ENCODE measurements at places on chromosomes 3 and 15.

- DNase-seq = no peak
Observed at GRCh38 chr3:145798696-145799537, 362.1 kb downstream of the PLOD2 start.

DNA sequence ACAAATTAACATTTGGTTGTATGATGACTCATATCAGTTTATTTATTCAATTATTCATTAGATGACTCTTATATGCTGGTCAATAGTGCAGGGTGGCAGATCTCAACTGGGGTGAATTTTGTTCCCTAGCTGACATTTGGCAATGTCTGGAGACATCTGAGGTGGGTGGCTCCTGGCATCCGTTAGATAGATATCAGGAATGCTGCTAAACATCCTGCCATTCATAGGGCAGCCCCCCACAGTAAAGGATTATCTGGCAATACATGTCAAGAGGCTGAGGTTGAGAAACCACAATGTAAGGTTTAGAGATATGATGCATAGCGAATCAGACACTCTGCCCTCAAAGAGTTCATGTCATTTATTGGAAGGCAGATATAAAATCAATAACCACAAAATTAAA lies 719.9 kb downstream of the CADM2 start:
- no peak for DNase-seq

GRCh38 chr3:151328298-151328995 lies 902 bp downstream of the P2RY13 start:
- peak; percentile 28 for DNase-seq

- no peak for DNase-seq
Observed at GRCh38 chr3:157589211-157589610, 86.0 kb upstream of the VEPH1 start.

- DNase-seq = no peak
Observed at GRCh38 chr3:66497288-66497984, 3.4 kb downstream of the LRIG1 start.

DNA sequence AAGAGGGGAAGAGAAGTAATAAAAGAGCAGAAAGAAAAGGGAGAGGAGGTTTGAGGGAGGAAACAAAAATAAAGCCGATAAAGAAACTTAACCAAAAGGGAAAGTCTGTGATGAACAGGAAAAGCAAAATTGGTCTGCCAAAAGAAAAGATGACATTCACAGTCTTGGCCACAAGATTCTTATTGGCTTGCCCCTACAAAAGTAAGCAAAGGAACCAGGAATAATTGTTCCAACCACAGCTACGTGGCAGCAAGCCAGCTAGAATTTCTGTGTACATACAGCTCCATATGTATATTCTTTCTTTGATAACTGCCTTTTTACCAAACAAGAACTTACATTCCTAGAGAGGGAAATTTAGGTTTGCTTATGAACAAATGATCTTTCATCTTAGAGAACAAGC lies 79.6 kb downstream of the MLH1 start:
- peak; percentile 31 for DNase-seq

GRCh38 chr15:57751177-57751800 lies 44.8 kb downstream of the POLR2M start:
- DNase-seq = peak; percentile 77

GRCh38 chr3:168081171-168081771 lies 14.5 kb downstream of the GOLIM4 start:
- DNase-seq = peak; percentile 36

GRCh38 chr3:108822123-108822897 lies at the start of gene TRAT1:
TSS of gene TRAT1 (plus strand) at chr3:108822786. CDS start at chr3:108822928, 142 bp downstream.
- DNase-seq = no peak

DNA sequence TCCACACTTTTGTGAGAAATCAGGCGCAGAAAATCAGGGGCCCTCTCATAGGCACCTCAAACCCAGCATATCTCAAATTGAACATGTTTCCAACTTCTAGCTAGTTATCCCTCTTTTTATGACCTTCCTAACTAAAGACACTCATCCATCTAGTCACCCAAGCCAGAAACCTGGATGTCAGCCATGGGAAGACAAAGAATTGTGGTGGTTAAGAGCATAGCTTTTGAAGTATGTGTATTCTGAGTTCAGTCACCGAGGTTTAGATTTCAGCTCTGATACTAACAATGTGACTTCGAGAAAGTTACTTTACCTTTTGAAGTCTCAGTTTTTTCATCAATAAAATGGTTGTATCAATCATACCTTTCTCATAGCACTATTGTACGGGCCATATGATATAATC lies 495.5 kb downstream of the NLGN1 start:
- DNase-seq = peak; percentile 65

DNA sequence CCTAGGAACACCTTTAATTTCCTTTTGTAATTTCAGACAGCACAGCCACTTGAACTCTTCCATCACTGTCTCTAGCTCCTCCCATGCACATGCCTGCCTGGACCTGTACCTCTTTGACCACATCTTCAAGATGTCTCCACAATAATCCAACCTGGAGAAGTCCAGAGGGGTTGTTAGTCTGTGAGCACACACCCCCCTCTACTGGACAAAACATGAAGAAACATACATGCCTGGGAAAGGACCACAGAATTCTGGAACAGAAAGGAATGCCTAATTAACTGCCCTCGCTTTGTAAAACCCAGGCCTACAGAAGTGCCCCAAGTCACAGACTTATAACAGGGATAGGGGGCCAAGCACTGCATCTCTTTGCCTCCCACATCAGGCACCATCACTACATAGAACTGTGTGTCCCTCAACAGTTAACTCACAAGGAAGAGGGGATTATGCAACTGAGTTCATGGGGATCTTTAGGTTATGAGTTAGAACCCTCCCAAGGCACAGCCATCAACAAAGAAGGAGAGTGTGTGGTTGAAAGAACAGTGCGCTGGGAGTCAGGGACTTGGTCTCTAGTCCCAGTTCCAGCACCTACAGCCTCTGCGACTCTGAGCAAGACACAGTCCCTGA lies 61.7 kb downstream of the FMN1 start:
- DNase-seq = peak; percentile 79

GRCh38 chr3:67774676-67775075 lies 120.3 kb upstream of the SUCLG2 start:
- no peak for DNase-seq

GRCh38 chr3:136559896-136560295 lies 192.3 kb downstream of the STAG1 start:
- no peak for DNase-seq

DNA sequence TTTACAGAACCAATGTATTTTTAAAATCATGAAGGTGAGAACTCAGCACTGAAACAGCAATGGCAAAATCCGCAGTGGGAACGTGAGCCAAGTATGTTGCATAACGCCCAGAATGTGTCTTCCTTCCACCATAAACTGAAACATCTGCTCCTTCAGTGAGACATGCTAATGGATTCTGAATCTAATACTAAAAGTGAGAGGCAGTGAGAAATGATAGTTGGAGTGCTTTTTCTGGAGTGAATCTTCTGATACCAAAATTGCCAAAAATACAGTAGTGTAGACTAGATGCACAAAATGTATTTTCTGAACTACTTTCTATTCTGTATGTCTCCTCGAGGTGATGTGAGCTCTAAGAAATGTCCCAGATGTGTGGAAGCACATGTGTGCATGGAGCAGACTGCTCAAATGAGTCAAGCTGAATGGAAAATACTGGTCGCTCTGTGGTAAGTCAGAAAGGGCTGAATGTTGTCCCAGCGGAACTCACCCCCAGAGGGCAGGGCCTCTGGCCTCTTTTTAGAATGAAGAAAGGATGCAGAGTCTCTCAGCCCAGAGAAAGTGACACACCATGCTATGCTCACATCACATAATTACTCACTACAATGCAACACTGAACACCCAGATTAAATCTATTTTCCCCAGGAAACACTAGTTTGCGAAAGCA lies 73.0 kb downstream of the ATP10A start:
- DNase-seq = peak; percentile 88

GRCh38 chr3:105996781-105997180 lies 128.0 kb upstream of the CBLB start:
- no peak for DNase-seq

DNA sequence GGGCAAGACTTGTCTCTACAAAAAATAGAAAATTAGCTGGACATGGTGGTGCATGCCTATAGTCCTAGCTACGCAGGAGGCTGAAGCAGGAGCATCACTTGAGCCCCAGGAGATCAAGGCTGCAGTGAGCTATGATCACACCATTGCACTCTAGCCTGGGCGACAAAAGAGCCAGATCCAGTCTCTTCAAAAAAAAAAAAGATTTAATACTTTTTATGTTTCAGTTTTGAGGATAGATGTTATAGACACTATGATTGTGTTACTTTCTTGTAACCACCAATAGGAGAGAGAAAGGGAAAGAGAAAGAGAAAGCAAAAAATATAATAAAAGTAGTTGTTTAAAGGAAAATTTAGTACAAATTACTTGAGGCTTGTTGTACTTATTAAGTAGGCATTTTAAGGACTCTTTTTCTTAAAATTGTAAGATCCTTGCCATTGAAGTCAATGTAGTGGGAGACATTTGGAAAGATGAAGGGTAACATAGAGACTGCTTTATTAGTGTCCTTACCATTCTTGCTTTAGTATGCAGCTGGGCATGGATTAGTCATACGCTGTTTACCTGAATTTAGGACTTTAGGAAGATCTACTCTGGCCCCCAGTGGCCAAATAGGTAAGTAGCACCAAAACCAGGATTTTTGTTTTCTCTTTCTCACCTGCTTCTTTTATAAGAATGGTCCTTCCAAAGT lies 35.1 kb upstream of the ZDHHC23 start:
- peak; percentile 43 for DNase-seq

GRCh38 chr15:77510066-77511057 lies 89.7 kb downstream of the HMG20A start:
- DNase-seq = no peak

DNA sequence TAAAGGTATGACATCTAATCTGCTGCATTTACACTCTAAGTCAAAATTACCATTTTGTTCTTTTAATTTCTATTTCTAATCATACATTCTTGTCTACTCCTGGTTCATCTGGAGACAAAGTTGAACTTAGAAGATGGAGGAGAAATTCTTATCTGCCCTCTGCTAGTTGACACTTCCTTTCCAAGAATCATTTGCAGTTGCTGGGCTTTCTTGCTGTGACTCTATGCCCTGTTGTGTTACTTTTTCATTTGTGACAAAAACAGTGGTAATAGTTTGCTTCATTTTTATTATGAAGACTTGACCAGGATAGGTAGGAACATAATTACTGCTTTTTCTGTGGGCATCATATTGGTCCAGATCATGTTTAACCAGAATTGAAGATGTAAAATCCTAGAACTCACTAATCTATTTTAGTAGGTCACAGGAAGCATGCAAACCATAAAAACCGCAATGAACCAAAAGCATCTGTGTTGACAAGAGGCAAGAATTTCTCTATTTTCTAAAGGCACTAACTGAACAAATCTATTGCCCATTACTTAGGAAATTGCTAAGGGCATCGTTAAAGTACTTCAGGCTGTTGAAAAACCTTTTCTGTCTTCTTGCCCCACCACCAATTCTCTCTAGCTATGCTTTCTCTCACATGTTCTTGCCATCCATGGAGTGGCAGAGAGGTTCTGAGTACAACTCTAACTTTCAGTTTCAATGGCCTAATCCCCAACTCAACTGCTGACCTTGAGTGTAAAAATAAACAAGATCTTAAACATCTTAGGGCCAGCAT lies 4.2 kb upstream of the CCR2 start:
- DNase-seq = no peak

DNA sequence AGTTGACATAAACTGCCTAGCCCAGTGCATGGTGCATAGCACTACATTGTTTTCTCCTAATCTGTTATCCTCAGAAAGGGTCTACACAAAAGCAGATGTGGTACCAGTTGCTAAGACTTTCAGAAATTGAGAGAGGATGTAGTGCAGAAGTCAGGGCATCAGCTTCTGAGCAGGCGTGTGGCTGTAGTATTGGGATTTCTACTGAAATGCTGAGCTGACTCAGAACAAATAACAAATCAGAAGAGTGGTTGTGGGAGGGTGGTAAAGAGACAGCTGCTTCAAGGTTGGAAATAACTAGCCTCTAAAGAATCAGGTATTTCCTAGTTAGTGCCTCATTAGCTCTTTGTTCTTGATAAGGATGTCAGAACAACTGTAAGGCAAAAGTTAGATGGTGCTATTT lies 161.3 kb downstream of the AKAP13 start:
- DNase-seq = peak; percentile 13

GRCh38 chr15:93150910-93151881 lies 62.2 kb upstream of the RGMA start:
- DNase-seq = no peak

GRCh38 chr3:162353414-162353813 lies 856.8 kb downstream of the OTOL1 start:
- DNase-seq = no peak

- DNase-seq = no peak
Observed at GRCh38 chr3:127902486-127902885, 12.5 kb upstream of the KBTBD12 start.

- DNase-seq = no peak
Observed at GRCh38 chr3:67550541-67550940, 103.9 kb downstream of the SUCLG2 start.

DNA sequence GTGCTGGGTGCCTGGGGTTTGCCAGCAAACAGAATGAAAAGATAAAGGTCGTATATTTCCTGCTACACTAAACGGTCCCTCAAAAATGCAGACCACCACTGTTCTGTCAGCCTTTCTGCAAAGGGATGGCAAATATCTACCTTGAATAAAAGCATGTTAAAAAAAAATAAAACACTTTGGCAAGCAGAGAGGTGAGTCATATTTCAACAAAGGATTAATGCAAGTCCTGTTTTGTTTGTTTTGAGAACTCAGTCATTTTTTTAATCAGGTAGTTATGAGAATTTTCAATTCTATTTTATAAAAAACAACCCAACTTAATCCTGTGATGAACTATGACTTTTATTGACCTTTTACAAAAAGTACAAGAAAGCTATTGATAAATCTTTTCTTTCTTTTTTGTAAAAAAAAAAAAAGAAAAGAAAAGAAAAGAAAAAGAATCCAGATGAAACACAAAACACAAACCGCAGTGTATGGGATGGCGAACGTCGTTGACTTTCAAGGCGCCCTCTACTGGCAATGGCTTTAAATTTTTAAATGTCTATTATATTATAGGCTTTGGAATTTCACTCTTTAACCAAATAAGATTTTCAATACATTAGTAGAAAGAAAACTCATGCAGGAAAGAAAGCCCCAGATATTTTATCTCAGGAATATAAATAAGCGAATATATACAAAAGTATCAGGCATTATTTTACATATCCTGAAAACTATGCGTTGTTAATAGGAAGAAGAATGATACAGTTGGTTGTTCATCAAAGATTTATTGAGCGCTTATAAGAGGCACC lies 87.8 kb downstream of the NCEH1 start:
- peak; percentile 38 for DNase-seq

- DNase-seq = no peak
Observed at GRCh38 chr15:81485806-81486205, 111.8 kb upstream of the TMC3 start.

GRCh38 chr3:134829721-134830120 lies 34.7 kb downstream of the EPHB1 start:
- DNase-seq = no peak

- no peak for DNase-seq
Observed at GRCh38 chr15:101558221-101558941, 68.9 kb upstream of the PCSK6 start.

- DNase-seq = no peak
Observed at GRCh38 chr3:13273604-13274105, 146.5 kb downstream of the NUP210 start.
